ENCODE measurements at places on chromosomes 13 and 19.

- no peak for DNase-seq
These were observed 46.1 kb upstream of the SPACA7 start for GRCh38 chr13:112330066-112330465.

- no peak for DNase-seq
These were observed 20.4 kb downstream of the PROZ start for GRCh38 chr13:113178896-113179167.

GRCh38 chr19:49798574-49798973, 14.5 kb downstream of the FUZ start:
- no peak for DNase-seq

DNA sequence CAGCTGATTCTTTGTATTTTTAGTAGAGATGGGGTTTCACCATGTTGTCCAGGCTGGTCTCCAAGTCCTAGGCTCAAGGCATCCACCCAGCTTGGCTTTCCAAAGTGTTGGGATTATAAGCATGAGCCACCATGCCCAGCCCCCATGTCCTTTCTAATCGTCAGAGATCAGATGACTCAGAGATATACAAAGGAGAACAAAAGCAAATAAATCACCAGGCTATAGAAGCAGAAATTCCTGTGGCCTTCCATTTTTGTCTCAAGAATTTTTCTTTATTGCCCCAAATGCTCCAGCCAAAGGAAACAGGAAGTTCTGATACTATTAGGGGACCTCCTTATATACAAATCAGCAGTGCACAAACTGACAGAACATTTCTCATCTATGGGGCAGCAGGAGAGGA, 207.8 kb downstream of the RFC3 start:
- no peak for DNase-seq

DNA sequence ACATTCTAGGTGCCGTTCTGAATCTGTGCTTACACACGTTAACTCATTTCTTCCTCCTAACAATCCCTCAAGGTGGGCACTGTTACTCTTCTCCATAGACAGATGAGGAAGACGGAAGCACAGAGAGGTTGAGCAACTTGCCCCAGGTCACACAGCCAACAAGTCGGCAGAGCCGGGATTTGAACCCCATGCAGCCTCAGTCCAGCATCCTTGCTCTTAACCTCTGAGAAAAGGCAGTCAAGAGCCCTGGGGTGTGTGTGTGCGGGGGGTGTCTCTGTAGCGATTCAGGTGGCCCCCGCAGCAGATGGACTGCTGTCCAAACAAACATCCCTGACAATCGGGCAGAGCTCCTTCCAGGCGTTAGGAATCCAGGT, 6.3 kb downstream of the PTPRS start:
- DNase-seq, result no peak

GRCh38 chr13:30906411-30907051, 460 bp downstream of the MEDAG start:
- no peak for DNase-seq

DNA sequence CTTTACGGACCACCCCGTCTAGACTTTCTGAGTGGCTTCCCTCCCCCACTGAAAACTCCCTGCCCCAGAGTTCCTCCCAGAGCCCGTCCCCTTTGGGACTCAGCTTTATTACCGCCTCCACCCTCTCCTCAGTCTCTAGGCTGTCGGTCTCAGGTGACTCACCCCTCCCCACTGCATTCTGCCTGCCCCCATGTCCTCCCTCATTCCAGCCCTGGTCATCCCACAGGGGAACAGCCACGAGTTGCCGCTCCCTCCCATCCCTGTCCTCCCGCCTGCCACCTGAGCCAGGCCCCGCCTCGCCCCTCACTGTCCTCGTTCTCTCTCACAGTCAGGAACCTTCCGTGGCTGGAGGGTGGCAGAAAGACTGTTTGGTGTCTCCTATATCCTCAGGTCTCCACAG, 57.3 kb downstream of the SMARCA4 start:
- no peak for DNase-seq

GRCh38 chr19:53927739-53928138, 18.7 kb downstream of the CACNG7 start:
- no peak for DNase-seq

GRCh38 chr13:112986470-112986869, 17.5 kb downstream of the MCF2L start:
- no peak for DNase-seq

GRCh38 chr13:98798849-98799645, 46.6 kb upstream of the SLC15A1 start:
- DNase-seq, result no peak

DNA sequence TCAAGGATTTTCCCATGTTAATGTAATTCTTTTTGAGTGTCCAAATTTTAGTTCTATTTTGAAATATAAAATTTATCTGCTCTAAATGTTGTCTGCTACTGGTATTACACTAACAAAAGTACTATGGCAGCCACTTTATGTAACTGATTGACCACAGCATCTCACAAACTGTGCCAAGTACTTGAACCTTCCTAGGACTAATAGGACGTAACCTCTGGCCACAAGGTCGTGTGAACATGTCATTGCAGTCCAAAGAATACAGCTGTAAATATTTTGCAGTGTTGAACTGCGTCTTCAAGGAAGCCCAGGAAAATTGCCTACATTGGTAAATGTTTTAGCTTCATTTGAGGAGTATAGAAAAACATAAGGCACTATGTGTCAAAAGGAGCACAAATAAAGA, 1.9 kb downstream of the KCTD4 start:
- no peak for DNase-seq

GRCh38 chr13:109273326-109273751, 513.0 kb downstream of the IRS2 start:
- no peak for DNase-seq

DNA sequence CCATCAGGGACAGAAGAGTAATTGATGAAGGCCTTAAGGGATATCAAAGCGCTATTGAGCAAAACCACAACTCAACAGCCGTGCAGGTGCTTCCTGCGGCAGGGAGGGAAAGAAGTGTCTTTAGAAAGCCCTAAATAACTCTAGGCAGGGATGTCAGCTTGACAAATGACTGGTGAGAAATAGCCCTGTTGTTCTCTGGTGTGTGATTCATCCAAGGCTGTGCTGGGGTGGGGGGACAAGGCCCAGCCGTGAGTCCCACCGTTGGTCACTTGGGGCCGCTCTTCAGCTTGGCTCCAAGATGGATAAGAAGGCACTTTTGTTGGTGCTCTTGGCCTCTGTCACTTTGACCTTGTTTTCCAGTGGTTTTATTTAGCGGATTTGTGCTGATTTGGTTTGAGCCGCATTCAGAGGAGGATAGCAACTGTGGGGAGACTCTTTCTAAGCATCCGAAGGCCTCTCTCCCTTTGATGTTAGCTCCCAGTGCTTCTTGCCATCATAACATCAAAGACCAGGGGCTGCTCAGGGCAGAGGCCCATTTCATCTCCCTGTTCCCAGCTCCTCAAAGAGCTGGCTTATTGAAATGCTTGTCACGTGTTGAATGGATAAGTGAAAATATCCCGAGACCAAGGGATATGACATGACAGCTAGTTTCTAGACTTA, 130.3 kb upstream of the SERP2 start:
- no peak for DNase-seq

DNA sequence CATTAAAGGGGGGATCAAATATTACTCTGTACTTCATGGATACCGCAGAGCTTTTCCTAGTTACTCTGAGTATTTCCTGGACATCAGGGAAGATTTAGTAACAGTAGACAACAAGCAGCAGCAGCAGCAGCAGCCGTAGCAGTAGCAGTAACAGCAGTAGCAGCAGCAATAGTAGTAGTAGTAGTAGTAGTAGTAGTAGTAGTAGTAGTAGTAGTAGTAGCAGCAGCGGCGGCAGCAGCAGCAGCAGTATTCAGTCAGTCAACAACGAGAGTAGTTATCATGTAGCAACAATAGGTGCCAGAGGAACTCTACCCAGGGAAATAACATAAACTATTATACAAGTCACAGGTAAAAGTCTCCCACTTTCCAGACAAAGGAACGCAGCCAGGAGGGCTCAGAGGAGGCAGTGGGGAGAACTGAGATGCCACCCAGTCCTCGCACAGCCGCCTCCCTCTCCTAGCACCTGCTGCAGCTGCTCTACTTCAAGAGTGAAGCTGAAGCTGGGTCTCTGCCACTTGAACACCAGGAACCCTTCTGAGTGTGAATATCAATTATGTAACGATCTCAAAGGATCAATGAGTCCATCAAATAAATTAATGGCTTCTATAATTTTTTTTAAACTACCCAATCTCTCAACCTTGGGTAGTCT, 1.3 kb upstream of the DOCK9 start:
- DNase-seq, result no peak

DNA sequence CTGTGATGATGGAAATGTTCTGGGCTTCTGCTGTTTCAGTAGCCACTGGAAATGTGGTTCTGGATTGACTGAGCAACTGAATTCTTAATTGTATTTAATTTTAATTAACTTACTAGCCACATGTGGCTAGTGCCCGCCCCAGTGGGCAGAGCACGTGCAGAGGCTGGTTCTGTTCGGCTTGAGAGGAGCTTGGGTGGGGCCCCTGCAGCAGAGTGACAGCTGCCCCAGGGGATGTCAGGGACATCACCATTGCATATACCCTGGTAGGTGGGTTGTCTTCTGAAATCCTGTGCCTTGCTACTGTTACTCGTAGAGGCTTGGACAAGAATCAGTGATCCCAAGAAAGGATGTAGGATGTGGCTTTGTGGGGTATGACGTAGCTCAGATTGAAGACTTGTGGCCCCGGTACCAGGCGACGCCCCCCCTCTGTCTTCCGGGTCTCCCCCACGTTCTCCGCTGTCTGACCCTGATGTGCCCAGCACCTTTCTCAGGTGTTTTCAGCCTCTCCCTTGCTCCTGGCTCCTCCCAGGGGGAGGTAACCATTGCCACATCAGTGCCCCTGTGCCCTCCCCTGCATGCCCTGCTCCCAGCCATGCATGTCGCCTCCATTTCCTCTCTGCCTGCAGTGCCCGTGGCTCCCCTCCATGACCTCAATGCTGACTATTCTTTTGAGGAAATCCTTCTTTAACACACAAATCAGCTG, 102.6 kb upstream of the RNF113B start:
- DNase-seq, result no peak
